Activated CD4-positive, alpha-beta memory T cell treated with anti-CD3 and anti-CD28 coated beads, Interleukin-2, amount 10 ng/mL, durations not matched to agents 7 days and 5 days (primary cell): ENCODE measurements at places on chromosomes 11 and 22. TPM values are rescaled to one million over a fixed set of nuclear protein-coding genes. Genes with fewer than 3 reads are reported as not detected.
A peak's percentile ranks its signal among the peaks of the same experiment; 100 is the strongest.

GRCh38 chr11:46100670-46101069 lies 20.6 kb downstream of the PHF21A start:
- DNase-seq: no peak

- DNase-seq: peak; percentile 72
These were observed 19.3 kb downstream of the TSSC4 start for GRCh38 chr11:2419638-2420501.

DNA sequence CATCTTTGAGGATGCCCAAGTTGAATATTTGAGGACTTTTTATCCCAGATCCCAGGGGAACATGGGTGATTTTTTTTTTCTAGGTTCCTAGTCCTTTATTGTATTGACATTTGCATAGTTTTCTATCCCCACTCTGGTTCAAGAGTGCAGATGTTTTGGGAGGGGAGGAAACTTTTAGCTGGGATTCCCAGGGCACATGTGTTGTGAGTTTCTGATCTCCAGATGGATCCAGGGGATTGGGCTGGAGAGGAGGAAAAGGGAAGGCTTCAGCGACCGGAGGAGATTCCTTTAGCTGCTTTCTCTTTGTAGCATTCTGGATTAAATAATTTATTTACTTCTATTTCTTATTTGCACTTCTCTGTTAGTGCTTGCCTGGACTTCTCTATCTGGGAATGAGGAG lies 14.7 kb upstream of the SORL1-AS1 start:
- DNase-seq: no peak

Gene TSGA10IP
- not detected for total RNA-seq

DNA sequence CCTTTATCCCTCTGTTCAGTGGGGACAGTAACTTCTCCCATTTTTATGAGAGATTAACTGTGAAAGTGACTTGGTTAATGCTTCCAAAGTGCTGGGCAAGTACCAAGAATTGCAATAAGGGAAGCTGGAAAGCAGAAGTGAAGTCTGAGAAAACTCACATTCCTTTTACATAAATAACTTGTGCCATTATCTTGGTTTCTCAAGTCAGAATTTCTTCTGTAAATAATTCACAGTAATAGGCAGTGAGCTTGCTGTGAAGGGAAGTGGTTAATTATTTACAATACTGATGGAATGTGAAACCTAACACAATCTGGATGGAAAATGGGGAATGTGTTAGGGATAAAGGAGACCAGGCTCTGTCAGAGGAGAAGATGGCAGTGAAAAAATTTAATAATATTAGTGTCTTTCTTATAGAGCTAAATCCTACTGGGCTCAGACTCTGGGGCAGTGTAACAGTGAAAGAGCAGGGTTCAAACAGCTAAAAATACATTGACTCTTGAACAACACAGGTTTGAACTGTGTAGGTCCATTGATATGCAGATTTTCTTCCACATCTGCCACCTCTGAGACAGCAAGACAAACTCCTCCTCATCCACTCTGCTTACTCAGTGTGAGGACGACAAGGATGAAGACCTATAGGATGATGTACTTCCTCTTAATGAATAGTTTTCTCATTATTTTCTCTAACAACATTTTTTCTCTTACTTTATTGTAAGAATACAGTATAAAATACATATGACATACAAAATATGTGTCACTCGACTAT lies 251.5 kb upstream of the ISX start:
- DNase-seq: no peak

Gene TRMU
- total RNA-seq: 71.7 TPM

Gene SLC29A2
- total RNA-seq: 9.0 TPM

Gene CFAP300
- not detected for total RNA-seq

- no peak for DNase-seq
These were observed 41.7 kb downstream of the RPS6KA4 start for GRCh38 chr11:64400667-64401066.

GRCh38 chr22:30979932-30980331 lies 10.9 kb downstream of the TUG1 start:
- DNase-seq: no peak

GRCh38 chr11:4181782-4182721 lies 87.5 kb downstream of the RRM1 start:
- peak; percentile 62 for DNase-seq

Gene KRTAP5-11
- not detected for total RNA-seq

- DNase-seq: no peak
These were observed 67.4 kb downstream of the ENDOD1 start for GRCh38 chr11:95156916-95157541.

Gene MRGPRX3
- total RNA-seq: not detected

Gene MYEOV
- total RNA-seq: not detected

Gene MS4A1
- not detected for total RNA-seq

- peak; percentile 57 for DNase-seq
These were observed 627 bp downstream of the ASCL2 start for GRCh38 chr11:2269601-2270321.

DNA sequence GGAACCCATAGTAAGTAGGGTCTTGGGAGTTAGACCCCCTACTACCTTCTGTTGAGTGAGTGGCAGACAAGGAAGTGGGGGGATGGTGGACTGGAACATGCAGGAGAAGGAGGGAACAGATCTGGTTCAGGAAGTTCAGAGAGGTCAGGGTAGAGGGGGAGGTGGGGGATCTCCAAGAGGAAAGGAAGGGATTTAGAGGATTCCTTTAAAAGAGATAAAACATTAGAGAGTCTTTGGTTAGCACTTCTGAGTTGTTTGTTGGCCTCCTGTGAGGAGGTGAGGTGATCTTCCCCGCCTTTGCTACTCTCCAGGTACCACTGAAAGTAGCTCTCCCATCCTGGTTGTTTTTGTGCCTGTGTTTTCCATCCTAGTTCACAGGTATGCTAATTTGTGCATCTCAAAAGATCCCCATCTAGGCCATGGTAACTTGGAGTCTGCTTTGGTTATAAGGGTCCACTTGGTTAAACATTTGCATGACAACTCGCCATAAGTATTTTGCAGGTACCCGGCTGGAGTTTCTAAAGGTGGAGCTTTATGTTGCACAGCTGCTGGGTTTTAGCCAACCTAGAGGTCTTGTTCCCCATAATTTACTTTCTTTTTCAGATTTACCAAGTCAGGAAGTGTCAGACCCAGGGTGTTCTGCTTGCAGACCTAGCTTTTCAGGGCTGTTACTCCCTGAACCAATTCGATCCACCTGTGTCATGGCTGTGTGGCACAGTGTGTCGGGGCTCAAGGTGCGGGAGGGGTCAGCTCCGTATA lies 79.3 kb upstream of the SORL1 start:
- no peak for DNase-seq
